ENCODE measurements at places on chromosomes 7 and 10.

DNA sequence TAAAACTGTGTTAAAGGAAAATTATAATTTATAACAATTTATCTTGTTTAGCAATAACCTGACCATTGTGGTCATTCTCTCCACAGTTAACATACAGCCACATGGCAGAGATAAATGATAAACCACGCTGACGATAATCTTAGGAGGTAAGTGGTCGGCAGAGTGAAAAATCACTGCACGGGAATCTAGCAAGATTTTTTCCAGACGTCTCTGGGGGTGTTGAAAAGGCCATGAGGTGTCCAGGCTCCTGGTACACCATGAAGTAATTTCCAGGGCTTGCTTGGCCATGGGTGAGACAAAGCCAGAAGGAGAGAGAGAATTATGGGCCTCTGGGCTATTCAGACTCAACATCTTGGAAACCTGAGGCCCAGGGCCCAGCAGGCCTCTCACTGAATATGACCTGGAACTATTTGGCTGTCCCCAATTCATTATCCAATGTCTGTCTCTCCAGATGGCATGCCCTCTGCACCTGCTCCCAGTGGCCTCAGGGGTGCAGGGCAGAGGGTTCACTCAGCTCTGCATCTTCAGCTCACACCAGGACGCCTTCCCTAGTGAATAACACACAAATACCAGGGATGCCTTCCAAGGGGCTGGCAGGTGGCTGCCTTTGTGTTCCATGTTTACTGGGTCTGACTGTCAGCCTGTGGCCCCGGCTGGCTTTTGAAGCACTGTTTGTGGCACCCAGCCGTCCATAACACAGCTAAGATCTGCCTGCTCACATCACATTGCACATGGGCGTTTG is 590.4 kb upstream of the PFKP start:
- DNase-seq: peak; percentile 79

DNA sequence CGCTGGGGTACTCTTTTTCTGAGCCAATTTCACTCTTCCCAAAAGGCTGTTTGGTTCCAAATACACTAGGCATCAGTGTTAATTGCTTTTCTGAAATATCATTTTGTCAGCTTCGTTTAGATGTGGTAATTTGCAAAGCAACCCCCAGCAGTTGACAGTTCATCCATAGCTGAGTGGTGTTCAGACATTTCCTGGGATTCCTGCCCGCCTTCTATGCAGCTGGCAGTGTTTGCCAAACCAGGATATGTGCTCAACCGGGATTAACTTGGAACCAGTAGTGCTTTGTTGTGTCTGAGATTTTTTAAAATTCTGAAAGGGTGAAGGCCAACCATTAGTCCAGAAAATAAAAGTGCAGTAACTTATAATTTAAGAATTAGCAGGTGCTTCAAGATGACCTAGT is 25.2 kb upstream of the MKLN1 start:
- no peak for DNase-seq

DNA sequence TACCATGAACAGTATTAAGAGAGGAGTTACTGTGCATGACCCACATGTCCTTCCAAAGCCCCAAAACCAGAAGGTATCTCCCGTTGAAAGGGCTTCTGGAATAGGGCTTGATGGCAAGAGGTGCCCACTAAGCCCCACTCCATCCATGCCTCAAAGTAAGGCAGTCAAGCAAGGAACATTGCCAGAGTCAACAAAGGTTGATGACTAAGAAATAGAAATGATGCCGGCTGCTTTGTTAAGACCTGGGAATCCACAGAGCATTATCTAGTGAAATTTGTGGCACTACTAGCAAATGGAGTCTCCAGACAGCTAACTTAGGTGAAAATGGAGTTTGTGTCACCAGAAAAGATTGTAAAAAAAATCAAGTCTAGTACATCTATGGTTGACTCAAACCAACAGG is 6.2 kb downstream of the SFR1 start:
- no peak for DNase-seq

- no peak for DNase-seq
These were observed 232.5 kb downstream of the SH2D4B start for GRCh38 chr10:80770239-80770638.

GRCh38 chr10:131271195-131271880 is 40.2 kb downstream of the TCERG1L start:
- DNase-seq: no peak

GRCh38 chr10:119516381-119517234 is 25.9 kb downstream of the RGS10 start:
- DNase-seq: peak; percentile 82

DNA sequence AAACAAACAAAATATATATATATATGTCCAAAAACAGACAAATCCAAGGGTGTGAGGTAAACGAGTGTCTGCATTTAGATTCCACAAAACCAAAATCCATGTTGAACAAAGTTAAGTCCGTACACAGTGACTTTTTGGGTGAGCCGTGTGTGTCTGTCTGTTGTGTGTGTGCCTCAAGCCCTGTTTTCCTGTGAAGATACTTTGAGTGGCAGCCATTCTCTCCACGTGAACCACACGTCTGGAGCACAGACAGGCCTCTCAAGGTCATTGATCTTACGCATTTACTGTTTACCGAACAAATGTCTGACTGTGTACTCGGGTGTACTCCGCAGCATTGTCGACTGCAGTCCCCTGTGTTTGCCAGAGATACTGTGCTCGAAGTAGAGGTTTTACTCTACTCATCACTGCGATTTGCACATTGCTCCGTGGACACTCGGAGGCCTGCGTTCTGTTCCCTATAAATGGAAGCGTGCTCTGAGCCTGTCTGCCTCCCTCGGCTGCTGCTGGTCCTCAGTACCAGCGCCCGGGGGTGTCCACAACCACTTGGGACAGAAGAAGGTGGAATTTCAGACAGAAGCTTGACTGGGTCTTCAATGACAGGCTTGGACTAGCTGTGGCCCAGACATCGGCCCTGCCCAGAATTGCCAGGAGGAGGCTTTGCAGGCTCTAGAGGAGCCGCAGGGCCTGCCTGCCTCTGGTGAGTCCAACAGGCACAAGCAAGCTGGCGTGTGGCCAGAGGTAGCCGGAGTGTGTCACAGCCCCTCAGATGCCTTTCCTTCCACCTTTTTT is 22.1 kb downstream of the CYP17A1 start:
- no peak for DNase-seq

DNA sequence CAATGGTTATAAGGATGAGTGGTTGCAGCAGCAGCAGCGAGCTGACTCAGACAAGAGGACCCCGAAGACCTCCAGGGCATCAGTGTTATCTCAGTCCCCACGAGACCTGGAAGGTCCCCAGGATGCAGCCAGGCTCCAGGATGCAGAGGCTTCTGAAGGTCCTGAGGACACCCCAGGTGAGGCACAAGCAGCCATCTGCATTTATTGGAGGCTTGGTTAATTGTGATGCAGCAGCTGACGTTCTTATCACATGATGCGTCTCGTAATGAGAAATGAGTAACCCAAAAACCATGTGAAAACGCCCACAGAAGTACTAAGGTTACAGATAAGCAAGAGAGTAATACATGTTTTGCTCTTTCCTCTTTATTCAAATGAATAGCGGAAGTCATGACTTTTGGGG is 17.4 kb downstream of the C7orf57 start:
- peak; percentile 56 for DNase-seq

DNA sequence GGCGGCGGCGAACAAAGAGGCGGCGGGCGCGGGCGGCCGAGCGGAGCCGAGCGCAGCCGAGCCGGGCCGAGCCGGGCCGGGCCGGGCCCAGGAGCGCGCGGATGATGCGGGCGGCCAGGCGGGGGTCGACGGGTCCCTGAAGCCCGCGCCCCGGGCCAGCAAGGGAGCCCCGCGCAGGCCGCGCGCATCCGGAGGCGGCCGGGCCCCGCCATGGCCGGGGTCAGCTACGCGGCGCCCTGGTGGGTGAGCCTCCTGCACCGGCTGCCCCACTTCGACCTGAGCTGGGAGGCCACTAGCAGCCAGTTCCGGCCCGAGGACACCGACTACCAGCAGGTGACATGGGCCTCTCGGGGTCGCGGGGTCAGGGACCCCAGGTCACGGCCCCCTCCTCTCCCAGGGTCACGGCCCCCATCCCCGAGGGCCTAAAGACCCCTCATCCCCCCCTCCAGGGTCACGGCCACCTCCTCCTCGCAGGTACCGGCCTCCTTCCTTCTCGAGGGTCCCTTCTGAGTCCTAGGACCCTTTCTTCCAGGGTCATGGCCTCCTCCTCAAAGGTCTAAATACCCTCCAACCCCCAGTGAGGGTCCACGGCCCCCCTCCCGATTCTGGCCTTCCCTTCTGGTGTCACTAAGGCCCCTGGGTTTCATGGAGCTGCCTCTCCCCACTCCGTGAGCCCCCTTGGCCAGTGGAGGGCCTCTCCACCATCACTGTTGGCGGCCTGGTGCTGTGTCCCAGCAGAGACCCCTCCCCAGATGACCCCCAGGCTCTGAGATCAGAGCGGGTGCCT is at the start of gene TTYH3:
TTYH3 (plus strand) TSS at position 41 of the 787 bp plus-strand sequence; CDS start at position 211, 170 bp downstream.
- peak; percentile 48 for DNase-seq

- DNase-seq: no peak
These were observed 87.2 kb downstream of the MICALL2 start for GRCh38 chr7:1372063-1372462.

DNA sequence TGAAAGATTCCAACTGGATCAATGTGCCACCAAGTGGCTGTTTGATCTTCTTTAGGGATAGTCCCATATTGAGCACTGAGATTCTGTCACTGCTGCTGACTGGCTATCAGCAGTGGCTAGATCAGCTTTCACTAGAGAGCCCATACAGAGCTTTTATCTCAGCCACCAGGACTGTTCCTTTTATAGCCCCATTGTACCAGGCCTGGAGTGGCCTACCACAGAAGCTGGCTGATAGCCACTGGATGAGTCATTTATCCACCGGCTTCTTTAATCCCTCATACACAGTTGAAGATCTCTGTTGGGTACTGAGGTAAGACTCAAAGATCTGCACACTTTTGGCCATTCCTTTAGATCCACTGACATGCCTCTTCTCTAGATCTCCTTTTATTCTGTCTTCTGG is 1101.1 kb downstream of the SORCS3 start:
- DNase-seq: peak; percentile 25

- DNase-seq: peak; percentile 63
These were observed 38.3 kb upstream of the TOMM7 start for GRCh38 chr7:22860784-22861482.

DNA sequence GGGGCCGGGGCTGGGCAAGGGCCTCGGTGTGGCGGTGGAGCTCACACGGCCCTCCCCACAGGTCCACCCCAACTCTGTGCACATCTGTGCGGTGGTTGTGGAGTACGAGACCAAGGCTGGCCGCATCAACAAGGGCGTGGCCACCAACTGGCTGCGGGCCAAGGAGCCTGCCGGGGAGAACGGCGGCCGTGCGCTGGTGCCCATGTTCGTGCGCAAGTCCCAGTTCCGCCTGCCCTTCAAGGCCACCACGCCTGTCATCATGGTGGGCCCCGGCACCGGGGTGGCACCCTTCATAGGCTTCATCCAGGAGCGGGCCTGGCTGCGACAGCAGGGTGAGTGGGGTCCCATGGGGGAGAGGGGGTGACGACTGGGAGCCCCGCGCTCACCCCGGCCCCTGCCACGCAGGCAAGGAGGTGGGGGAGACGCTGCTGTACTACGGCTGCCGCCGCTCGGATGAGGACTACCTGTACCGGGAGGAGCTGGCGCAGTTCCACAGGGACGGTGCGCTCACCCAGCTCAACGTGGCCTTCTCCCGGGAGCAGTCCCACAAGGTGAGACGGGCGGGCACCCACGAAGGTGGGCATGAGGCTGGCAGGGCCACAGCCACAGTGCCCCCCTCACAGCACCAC is 8.8 kb downstream of the TMEM120A start:
- DNase-seq: no peak

GRCh38 chr7:155108144-155108901 is 38.2 kb downstream of the HTR5A start:
- peak; percentile 36 for DNase-seq

DNA sequence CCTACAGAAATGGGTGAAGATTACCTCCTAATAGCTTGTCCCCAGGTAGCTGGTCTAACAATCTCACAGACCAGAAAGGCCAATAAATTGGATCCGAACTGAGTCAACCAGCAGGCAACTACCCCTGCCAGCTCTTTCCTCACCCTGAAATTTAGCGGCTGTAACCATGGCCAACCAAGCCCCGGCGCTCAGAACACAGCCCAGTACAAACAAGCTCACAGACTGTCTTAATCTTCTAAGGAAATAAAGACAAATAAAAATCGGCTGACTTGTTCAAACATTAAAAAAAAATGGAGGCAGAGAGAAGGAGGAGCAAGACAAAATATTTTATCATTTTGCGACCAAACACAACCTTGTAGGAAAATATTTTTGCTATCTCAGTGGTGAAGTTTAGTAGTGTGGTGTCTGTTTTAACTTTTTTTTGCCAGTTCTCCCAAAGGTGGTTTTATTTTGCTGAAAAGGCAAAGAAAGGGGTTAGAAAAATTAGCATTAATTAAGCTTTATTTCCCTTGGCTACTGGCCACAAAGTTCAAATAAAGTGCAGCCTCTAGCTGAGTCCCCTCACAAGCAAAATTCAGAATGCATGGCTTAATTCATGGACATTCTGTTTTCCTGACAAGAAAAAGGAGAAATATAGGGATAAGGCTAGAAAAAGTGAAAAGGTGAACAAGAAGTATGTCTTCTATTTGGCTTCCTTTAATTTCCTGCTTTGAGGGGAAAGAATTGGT is 313.0 kb upstream of the NPVF start:
- DNase-seq: no peak

- peak; percentile 60 for DNase-seq
These were observed 448.5 kb downstream of the NXPH1 start for GRCh38 chr7:8881916-8882315.

DNA sequence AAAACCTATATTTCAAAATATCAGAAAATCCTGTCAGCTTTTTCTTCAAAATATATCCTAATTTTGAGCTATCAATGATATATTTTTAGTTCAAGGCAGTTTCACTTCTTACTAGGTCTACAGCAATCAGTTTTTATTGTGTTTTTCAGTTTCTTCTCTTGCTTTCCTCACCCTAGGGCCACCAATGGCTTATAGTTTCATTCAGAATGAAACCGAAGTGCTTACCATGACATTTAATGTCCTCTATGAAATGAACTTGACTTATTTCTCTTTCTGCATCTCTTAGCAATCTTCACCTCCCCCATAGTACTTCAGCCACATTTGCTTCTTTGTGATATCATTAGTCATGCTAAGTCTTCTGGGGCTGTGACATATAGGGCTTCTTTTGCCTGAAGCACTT is 100.3 kb downstream of the ARL5B start:
- DNase-seq: no peak

- DNase-seq: no peak
These were observed 311.4 kb upstream of the AKR1E2 start for GRCh38 chr10:4514445-4515108.

DNA sequence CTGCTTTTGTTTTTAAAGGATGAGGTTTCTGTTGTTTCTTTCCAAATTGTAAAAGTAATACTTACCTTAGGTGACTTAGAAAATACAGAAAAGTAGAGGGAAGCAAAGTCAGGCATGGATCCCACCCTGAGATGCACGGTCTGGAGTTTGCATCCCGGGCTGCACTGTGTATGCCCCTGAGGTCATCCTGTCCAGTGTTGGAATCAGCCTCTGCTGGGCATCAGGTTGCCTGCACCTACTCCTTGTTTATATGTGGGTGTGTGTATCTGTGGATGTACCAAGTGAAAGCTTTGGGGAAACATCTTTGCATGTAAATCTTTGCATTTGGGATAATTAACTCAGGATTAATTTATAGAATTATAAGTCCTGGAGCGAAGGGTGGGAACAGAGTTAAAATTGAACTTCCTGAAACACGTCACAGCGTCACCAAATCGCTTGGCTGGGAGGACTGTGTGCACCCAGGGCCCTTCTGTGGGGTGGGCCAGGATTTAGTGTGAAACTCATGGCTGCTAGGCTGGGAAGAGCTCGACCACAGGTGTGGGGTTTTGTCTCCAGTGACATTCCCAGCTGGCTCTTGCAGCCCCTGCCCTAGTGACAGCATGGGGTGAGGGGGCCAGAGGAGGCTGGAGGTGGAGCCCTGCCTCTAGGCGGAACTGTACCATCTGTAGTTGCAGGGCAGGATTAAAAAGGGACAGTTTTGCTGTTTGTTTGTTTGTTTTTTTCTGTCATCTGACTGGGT is 27.9 kb downstream of the GTF2IRD1 start:
- no peak for DNase-seq
